Mesenteric fat pad (tissue), 1 donor: ENCODE measurements at places on chromosomes 3 and 15.

DNA sequence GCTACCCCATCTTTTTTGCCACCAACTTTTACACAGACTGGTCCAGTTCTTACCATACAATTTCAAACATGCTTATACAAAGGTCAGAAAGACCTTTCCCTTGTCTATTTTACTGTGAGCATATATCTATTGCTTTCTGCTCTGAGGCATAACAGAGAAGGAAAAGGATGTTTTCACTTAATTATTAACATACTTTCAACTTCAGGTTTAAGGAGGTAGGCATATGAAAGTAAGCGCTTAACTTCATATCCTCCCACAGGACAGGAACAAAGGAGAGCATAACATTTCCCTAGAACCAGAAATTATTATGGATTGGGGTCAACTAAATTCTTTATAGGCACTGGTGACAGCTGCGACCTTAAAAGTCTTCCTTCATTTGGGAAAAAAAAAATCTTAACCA is 1.1 kb downstream of the MYEF2 start:
- no peak for DNase-seq

- DNase-seq = no peak
These were observed 154.2 kb upstream of the KCNMB2 start for GRCh38 chr3:178381971-178382448.

DNA sequence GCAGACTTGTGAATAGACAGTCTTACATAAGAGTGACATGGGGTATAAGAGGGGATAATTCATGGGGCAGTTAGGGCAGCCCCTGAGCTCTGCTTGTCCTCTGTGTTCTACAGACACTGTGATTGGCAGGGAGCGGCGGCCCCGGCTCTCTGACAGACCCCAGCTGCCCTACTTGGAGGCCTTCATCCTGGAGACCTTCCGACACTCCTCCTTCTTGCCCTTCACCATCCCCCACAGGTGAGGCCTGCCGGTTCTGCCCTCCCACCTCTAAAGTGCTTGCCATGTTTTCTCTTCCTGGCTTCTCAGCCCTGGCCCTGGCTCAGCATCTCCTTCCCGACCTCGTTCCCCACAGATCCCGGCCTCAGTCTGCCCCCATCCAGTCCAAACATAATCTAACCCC is 3.4 kb downstream of the CYP1A2 start:
- DNase-seq = no peak

DNA sequence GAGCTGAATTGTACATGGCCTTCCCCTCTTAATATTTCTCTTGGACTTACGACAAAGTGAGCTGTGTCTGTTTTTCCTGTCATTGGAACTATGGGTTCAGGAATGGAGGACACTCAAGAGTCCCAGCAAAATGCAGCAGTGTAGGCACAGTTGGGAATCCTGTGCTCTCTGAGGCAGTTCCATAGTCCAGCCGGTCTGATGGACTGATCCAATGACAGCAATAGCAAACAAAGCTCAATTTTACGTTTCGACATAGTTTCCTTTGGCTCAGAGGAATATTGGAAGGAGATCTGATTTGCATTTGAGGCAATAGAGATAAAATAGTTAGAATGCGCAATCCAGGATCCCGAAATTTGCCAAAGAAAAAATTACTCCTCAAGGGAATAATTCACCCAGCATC is 276.9 kb upstream of the CNTN3 start:
- no peak for DNase-seq

GRCh38 chr3:43104039-43104438 is 1.8 kb downstream of the POMGNT2 start:
- no peak for DNase-seq

GRCh38 chr3:140308535-140308934 is 369.3 kb upstream of the TRIM42 start:
- no peak for DNase-seq

DNA sequence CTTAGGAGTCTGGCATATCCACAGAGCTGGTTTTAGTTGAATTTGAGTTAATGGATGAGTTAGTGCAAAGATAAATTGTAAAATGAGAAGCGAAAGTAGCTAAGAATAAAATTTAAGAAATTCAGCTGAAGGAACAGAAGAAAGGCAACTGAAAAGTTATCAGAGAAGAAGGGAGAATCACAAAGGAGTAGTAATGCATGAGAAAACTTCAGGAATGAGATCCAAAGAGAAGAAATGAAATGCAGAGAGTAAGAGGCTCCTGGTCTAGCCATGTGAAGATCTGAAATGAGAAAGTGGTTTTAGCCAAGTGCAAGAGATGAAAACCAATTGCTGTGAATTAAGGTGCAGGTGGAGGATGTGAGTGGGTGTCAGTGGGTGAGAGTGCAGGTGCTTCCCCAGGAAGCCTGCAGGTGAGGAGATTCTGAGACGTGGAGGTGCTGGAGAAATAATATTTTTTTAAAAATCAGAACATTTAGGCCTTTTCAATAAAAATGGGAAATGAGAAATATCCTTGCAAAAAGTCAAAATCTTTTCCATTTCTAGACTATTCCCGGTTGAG is 18.5 kb downstream of the KBTBD8 start:
- no peak for DNase-seq

DNA sequence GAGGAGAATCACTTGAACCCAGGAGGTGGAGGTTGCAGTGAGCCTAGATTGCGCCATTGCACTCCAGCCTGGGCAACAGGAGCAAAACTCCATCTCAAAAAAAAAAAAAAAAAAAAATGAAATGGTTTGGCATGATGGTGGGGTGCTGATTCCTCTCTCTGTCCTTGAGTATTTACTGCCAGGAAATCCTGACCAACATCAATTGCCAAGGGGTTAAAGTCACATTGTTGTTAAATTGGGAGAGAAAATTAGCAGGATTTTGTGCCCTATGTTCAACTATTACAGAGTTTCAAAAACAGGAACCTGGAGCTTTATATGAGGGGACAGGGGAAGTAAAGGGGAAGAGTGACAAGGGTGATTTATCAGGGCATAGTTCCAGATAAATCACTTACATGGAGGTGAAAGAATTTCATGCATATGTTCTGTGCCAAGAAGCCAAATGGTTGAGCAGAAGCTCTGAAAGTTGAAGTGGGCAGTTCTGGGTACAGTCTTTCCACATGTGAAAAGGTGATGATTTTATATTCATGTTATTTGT is 70.5 kb upstream of the TSEN2 start:
- DNase-seq = no peak

GRCh38 chr15:41860049-41860828 is 21.6 kb downstream of the PLA2G4B start:
- no peak for DNase-seq

- no peak for DNase-seq
These were observed 35.9 kb downstream of the ITPR1 start for GRCh38 chr3:4528819-4529600.

GRCh38 chr3:125641891-125642290 is 46.6 kb upstream of the OSBPL11 start:
- no peak for DNase-seq

GRCh38 chr15:58293622-58294550 is 137.9 kb upstream of the LIPC start:
- no peak for DNase-seq

DNA sequence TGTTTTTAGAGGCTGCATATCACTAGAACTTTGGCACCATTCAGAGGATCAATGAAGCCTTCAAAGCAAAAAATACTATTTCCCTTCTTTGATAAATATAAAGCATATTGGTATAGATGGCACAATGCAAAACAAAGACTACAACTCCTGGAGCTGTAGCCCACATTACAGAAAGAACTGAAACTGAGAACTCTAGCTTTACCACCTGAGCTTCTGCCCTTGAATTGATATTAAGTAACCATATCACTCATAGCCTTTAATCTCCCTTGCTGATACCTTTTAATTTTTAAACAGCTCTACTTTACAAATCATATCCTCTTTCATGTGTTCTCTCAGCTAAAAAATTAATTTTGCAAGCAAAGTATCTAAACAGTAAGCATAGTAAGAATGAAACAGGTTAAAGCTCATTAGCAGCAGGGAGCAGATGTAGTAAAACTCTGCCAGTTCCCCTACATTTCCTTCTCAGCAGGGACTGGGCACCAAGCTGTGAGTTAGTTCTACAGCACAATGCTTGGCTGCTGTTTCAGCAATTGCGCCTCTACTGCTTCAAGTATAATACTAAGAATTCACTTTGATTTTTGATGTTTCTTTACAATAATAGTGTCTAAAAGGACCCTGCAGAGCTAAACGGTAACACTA is 97.9 kb upstream of the NANOGP8 start:
- DNase-seq = no peak

DNA sequence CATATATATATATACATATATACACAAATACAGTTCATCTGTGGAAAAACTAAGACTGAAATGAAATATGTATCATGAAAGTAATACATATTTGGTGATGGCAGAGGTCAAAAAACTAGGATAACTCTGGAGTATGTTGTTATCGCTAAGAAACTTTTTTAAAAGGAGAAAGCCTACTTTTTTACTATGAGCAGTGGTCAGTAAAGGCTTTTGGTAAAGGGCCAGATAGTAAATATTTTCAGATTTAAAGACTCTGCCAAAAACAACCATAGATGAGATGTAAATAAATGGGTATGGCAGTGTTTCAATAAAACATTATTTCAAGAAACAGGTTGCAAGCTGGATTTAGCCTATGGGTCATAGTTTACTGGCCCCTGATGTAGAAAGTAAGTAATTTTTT is 93.8 kb upstream of the TGFBR2 start:
- DNase-seq = no peak
